ENCODE measurements at places on chromosomes 5 and 9.

GRCh38 chr5:83312663-83313062, 158.9 kb upstream of the VCAN start:
- no peak for DNase-seq

- DNase-seq = no peak
Measured at GRCh38 chr9:126472948-126473298, 140.8 kb upstream of the LMX1B start.

DNA sequence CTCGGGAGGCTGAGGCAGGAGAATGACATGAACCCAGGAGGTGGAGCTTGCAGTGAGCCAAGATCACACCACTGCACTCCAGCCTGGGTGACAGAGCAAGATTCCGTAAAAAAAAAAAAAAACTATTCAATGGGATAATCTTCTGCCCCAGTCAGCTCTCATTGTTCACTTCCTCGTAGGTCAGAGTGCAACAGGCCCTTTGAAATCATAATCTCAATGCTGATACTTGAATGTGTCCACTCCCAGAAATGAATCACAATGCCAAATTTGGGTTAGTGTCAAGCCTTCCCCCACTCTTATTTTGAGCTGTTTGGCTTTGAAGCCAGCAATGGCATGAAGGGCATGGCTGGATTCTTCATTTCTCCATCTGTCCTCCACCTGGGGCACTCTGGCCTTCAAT, 610.3 kb upstream of the KLF4 start:
- DNase-seq = no peak

DNA sequence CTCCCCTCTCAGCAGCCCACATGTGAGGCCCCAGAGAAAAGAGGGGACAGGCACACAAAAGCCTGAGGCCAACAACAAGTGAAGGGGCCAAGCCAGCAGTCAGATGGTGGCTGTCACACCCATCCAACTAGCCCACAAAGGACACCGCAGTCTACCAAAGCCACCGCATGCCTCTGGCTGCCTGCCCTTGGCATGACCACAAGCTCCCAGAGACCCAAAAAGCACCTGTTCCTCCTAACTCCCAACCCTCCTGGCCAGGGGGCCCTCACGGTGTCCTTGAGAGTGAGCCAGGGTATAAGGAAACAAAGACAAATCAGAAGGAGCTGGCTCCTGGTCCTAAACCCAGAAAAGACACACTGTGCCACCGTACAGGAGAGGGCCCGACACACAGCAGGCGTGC, 77.8 kb upstream of the LRRTM2 start:
- DNase-seq = no peak

- no peak for DNase-seq
Measured at GRCh38 chr5:134463991-134464760, 52.5 kb upstream of the CDKN2AIPNL start.

- no peak for DNase-seq
Measured at GRCh38 chr9:38768351-38768761, 48.4 kb upstream of the FAM240B start.

- DNase-seq = no peak
Measured at GRCh38 chr5:158943057-158943456, 156.7 kb downstream of the EBF1 start.

DNA sequence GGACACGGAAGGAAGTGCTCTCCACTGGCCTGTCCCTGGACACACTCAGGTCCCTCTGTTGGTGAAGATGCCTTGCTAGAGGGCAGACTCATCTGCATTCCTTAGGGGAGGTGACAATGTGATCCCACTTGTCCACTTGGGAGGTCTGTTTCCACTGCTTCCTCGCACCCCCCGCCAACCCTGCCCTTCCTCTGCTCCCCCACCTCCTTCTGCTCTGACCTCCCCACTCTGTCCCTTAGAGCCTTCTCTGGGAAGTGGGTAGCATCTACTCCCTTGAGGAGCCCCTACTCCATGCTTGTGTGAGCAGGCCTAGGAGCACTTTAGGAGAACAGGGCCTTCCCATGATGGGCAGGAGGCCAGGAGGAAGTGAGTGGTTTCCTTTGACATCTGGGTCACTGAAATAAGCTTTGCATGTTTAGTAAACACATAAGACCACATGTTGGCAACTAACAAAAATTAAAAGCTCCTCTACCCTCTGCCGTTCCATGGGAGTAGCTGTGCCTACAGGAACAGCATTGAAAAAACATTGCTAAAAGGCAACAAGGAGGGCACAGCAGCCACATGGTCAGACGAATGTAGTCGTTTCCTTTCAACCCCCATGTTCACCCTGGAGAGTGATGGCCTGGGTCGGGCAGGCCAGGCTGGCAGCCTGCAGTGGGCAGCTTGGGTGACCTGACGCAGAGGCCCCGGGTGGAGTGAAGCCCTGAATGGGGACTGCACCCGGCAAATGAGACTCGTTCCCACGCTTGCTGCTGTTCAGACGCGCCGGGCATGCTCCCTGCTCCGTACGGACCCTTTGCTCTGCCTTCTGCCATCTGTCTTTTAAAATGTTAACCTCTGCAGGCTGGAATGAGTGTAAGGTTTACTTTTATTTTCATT, 634.0 kb downstream of the IRX1 start:
- no peak for DNase-seq

GRCh38 chr9:25282946-25283345, 395.3 kb downstream of the TUSC1 start:
- DNase-seq = no peak

DNA sequence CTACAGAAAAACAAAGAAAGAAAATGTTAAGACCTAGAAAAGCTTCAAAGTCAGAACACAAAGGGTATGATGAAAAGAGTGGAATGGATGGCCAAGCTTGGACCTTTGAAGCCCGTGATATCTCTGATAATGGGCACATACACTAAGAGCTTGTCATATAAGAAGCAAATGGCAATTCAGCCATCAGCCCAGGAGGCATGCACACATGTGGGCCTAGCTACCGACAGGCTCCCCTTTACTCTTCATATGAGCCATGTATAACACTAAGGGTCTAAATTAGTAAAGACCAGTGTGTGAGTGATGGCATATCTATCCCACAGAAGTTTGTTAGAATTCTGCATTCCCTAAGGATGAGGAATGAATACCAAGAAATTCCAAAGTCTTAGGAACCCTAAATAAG, 20.1 kb downstream of the GRHPR start:
- no peak for DNase-seq

- DNase-seq = no peak
Measured at GRCh38 chr5:75277463-75277862, 40.8 kb upstream of the ANKRD31 start.

Data from breast epithelium (tissue), 4 donors.